ENCODE measurements at places on chromosomes 3 and 15. TPM values are rescaled to one million over a fixed set of nuclear protein-coding genes. Genes with fewer than 3 reads are reported as not detected.

- DNase-seq = no peak
Observed at GRCh38 chr3:56573501-56573900, 16.5 kb downstream of the CCDC66 start.

GRCh38 chr15:98408231-98408630, 240.1 kb upstream of the IGF1R start:
- DNase-seq = no peak

GRCh38 chr3:153614140-153614539, 452.1 kb downstream of the RAP2B start:
- DNase-seq = no peak

- DNase-seq = peak; percentile 86
Observed at GRCh38 chr3:149575961-149576564, 81.8 kb downstream of the WWTR1 start.

PATL2 gene
- 1.2 TPM for total RNA-seq

C2CD4B gene
- total RNA-seq = not detected

DNA sequence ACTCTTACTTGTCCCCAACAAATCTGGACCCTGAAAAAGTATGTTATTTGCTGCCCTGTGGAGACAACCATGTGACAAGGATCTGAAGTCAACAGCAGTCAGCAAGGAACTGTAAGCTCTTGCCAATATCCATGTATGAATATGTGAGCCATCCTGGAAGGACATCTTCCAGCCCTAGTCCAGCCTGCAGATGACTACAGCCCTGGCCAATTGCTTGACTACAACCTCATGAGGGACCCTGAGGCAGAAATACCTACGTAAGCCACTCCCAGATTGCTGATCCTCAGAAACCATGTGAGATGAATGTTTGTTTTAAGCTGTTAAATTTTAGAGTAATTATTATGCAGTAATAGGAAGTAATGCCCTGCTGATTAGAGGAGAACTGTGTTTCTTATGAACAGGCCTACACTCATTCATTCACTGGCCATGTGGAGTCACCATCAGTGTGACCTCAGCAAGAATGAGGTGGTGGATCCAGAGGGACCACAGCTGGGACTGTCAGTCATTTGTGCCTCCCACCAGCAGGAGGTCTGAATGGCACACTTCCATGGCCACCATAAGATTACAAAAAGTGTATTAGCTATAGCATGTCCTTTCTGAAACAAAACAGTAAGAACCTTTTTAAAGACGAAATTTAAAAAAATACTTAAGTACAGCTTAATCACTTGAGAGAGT, 92.6 kb downstream of the TFDP2 start:
- no peak for DNase-seq

PP2D1 gene
- total RNA-seq = not detected

DNA sequence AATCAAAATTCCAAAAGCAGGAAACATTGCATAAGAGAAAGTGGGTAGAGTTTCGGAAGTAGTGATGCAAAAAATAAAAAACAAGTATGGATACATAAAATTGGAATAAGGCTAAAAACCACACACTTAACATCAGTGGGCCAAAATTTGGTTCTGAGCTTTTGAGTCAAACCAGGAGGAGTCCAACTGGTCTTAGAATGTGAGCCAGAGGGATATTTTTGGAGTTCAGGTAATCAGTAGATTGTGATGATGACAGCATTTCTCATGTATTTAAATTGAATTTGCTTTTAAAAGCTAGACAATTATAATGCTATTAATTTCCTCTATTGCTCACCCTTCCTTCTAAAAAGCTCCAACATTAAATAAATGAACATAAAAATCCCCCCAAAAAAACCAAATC, 38.2 kb upstream of the CHST2 start:
- no peak for DNase-seq

DNA sequence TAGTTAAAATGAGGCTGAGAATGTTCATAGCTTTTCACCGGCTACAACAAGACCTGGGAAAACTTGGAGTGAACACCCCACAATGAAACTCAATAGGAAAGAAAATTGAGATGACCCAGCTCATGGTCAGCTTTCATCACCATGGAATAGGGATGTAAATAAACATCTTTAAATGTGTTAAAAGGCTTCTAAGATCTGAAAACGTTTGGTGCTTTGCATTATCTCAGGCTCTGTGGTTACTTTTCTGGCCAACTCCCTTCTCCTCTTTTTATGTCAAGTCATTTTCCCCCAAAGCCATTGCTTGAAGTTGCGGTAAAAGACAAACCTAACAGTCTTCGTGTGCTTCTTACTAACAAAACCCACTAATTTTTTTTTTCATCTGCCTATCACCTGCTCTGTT, 195.8 kb downstream of the MECOM start:
- DNase-seq = no peak

GRCh38 chr15:42385206-42385979, 26.1 kb downstream of the CAPN3 start:
- peak; percentile 35 for DNase-seq

GRCh38 chr3:127889461-127889863, 25.6 kb upstream of the KBTBD12 start:
- no peak for DNase-seq

DNA sequence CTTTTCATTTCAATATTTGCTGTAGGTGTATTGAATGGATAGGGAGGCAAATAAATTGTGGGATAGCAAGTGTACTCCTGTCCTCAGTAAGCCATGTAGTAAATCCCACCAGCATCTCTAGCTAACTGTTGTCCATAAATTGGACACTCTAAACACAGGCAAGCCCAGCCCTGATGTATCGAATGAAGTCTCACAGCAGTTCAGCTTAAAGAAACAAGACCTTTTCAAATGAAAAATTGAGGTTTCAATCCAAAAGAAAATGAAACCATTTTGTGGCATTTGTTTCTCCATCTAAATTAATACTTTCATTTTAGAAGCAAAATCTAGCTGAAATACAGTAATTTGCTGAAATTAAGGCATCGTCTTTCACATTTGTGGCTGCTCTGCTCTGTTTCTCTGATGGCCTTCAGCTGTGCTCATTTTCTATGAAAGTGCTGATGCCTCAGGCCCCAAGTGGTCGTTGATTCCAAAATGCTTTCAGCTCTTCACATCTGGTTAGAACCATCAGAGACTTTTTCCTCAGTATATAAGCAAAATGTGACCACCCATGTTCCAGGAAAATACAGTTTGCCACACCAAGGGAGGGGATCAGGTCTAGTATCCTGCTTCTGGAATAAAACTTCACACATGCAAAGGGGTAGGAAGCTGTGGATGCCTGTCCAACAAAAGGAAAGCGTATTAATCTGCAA, 245.0 kb downstream of the ZMAT3 start:
- DNase-seq = no peak

C3orf85 gene
- total RNA-seq = not detected

- no peak for DNase-seq
Observed at GRCh38 chr3:53040351-53040820, 5.5 kb downstream of the SFMBT1 start.

DNA sequence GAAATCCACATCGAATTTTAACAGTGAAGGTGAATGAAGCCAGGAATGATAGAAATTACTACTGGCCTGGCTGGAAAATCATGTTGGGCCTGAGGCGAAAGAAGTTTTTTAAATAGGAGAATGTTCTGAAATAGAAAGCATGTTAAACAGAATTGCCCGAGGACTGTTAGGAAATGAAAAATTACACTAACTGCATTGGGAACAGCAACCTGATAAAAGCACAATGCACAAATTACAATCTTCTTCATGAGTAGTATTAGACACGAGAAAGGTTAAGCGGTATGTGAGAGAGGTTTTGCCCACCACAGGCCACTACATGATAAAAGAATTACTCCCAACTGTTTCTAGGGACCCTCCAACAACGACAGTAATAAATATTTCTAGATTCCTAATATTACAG, 18.9 kb downstream of the GBE1 start:
- no peak for DNase-seq

- DNase-seq = no peak
Observed at GRCh38 chr15:77475001-77475400, 54.3 kb downstream of the HMG20A start.

DNA sequence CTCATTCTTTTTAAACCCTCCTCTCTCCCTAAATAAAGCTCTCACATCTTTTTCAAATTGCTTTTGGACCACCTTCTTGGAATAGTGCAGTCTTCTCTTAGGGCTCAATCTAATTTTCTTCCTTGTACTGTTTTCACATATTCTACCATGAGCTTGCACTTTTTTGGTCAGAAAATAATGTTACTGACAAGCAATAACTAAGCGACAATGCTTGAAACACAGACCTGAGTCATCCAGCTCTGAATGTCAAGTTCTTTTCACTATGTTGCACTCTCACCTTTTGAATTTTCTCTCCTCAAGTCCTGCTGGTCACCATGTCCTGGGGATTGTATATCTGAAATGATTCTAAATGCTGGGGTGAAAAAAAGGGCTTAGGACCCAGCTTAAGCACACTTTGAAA, 8.9 kb downstream of the TNFAIP8L3 start:
- DNase-seq = no peak

BMF gene
- 1.0 TPM for total RNA-seq

DNA sequence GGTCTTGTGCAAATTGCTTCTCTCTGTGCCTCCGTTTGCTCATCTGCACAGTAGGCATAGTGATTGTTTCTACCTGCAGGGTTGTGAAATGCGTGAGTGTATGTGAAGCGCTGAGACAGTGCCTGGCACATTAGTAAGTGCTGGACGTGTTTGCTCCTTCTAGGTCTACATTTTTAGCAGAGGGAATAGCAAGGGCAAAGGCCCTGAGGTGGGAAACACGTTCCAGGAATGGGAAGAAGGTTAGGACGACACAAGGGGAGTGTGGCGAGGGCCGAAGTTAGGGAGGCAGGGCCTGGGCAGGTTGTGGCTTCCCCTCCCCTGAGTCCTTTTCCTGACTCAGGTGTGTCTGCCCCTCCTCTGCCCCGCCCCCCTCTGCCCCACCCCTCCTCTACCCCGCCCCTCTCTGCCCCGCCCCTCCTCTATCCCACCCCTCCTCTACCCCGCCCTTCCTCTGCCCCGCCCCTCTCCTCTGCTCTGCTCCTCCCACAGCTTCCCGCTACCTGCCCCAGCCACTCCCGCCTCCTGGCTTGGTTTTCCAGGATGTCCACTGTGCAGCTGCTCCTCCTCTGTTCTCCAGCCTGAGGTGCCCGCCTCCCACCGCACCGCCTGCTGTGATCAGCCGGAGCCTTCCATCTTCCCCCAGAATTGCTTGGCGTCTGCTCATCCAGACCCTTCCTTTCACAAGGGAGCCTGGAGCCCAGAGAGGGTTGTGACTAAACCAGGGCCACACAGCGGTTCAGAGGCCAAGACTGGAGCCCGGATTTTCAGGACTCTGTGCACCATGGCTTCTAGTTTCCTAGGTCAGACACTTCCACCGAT, 31.1 kb upstream of the SMAD6 start:
- DNase-seq = peak; percentile 76

RBSN gene
- 18.4 TPM for total RNA-seq

- DNase-seq = no peak
Observed at GRCh38 chr3:126539558-126540250, 15.7 kb downstream of the CHST13 start.

GRCh38 chr3:139121513-139122220, 77.0 kb upstream of the PRR23C start:
- no peak for DNase-seq

DNA sequence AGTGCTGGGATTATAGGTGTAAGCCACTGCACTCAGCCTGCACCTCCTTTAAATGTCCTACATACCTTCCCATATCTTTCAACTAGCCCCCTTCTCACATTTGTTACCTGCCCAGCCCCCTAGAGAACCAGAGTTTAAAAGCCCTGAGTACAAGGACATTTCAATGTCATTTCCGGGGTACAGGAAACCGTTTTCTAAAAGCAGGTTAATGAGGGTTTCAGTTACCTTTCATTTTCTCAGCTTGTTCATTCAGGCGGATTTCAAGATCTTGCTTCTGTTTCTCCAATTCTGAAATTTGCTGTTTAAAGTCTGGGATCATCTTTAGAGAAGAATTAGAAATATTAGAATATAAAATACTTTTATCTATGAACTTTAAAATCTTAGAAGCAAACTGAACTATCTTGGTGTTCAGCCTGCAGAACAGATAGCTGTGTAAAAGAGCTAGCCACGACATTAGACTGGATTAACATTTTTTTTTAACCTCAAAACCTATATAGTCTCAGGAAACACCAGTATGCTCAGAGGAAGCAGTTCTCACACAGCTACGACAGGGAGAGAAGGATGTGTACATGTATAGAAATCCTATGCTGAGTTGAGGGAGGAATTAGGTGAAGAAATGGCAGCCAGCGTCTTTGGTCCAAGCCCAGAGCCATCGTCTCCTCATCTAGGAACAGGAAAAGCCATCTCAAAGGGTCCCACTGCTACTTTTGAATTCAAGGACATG, 29.9 kb upstream of the GNB5 start:
- DNase-seq = no peak

DNA sequence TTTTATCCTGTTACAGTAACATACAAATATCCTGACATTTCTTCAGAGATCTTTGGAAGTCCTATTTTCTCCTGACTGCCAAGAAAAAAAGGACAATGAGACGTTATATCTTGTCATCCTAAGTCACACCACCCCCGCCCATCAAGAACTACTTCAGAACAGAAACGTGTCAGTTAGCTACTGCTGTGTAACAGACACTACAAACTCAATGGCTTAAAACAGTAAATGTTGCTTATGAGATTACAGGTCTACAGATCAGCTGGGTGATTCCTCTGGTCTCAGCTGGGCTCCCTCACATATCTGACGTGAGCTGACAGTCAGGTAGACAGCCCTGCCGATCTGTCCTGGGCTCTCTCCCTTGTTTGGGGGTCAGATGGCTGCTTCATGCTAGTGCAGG, 20.5 kb upstream of the CCDC174 start:
- no peak for DNase-seq

- no peak for DNase-seq
Observed at GRCh38 chr3:129628169-129628522, 21.7 kb upstream of the PLXND1 start.

OR5K2 gene
- not detected for total RNA-seq

DNA sequence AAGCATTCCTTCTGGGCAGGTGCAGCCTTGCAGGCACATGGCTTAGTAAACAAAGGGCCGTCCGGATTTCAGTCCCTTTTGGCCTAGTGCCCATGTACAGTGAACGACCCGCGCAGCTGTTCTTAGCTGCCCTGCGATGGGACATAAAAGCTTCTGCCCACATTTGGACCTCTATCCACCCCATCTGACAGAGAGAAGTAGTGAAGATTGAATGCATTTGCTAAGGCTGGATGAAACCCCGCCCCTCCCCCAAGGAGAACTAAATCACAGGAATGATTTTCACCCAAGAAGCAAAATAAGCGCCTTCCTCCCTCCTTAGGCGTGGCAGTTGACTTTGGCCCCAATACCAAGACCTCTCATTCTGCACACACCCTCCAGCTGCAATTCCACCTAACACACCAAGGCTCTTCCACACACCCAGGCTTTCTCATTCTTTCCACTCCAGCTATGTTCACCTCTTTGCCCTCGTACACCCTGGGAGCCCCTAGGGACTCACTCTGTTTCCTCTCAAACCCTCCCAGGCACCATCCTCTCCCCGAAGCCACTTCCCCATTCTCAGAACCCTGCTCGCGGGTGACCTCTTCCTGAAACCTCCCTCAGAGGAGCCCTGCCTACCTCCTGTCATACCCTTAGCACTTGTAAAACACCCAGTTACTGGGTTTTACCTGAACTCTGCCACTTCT, 14.1 kb upstream of the HRH1 start:
- DNase-seq = no peak

PFN2 gene
- 131 TPM for total RNA-seq

DPP8 gene
- total RNA-seq = 27.1 TPM
